ENCODE measurements at places on chromosomes 6 and 20.

- no peak for DNase-seq
Observed at GRCh38 chr6:109799664-109800063, 108.6 kb downstream of the FIG4 start.

- DNase-seq: no peak
Observed at GRCh38 chr6:4336084-4336483, 200.7 kb upstream of the ECI2 start.

DNA sequence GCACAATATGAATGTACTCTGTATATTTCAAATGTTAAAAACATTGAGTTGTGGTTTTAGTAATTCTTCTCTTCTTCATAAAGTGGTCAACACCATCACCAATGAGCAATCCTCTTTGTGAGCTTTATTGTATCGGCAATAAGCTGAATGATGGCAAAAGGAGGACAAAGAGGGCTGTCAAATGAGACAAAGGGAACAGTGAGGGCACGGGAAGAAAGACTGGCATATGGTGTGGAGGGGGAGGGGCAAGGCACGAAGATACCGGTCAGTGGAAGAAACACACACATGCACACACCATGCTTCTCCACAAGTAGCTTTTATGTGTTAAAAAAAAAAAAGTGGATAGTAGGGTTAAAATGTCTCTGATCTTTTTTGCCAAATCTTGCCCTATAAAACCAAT, 506.8 kb upstream of the CITED2 start:
- no peak for DNase-seq

DNA sequence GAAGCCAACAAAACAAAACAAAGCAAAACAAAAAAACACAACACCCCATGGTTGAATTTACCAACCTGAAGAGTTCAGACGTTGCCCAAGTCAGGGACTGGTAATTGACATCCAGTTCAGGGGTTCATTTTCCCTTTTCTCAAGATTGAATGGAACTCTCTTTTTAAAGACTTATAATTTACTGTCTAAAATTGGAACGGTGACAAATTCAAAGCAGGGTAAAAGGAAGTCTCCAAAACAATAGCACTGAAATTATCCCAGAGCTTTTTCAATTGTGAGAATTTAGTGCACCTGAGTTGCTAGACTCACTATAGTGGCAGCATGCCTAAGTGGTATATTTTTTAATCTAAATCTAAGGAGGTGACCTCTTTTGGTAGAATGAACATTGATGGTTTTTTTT, 90.9 kb upstream of the PREP start:
- no peak for DNase-seq

DNA sequence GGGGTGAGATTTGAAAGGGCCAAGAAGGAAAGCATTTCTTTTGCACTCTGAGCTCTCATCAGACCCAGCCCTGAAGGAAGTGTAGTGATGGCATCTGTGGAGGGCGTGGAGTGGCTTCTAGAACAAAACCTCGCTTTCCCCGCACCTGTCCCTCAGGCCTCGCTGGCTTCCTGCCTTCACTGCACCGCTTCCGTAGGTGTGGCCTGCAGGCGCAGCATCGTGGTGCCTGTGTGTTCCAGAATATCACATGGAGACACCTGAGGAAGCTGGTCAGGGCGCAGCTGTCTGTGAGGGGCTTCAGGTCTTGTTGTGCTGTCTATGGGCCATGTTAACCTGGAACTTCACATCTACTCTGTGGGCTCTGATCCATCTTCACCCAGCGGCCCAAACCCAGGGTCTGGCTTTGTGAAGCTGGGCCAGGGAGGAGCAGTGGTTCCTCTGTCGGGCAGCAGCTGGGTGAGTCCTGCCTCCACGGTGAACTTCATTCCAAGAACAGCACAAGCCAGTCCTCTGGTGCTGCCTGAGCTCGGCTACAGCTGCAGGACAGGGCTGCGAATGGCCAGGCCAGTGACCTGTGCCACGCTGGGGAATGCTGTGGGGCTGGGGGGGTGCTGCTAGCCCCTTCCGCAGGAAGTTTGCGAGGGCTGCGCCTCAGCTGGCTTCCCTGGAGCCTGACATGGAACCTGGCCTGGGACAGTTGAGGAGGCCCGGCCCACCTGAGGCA, 40.9 kb downstream of the DSTN start:
- no peak for DNase-seq

- DNase-seq: no peak
Observed at GRCh38 chr6:97819710-97820109, 536.7 kb upstream of the MMS22L start.

DNA sequence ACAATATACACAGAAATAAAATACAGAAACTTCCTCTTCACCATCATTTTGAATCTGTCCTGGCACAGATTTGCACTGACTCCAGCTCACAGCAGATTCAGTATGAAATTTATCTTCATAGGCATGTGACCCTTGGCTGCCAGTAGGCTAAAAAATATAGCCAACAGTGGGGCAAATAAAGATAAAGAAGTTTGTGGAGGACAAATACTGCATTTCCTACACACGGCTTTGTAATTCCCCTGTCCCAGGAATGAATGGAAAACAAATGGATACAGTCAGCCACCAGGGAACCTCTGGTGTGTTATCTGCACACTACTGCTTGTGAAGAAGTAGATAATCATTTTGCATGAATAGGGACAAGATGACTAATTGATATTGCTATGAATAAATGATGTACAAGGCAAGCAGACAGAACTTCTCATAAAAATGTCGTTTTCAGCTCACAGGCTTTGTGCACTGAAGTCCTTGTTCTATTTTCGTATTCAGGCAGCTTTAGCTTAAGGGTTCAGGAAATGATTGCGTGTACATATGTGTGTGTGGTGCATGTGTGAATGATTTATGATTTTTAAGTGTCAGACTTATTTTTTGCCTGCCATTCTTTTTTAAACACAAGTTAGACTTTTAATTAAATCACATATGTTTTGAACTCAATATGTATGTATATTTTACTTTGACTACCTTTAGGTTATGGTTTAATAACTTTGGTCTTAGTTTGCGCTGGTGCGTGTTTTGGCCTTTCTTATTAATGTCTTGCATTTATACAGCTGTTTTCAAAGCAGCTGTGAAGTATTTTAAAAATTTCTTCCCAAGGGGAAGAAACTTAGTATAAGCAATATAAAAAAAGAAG, 543.8 kb upstream of the JAG1 start:
- DNase-seq: peak; percentile 21

- DNase-seq: peak; percentile 21
Observed at GRCh38 chr6:138514860-138515540, 15.7 kb upstream of the NHSL1 start.

DNA sequence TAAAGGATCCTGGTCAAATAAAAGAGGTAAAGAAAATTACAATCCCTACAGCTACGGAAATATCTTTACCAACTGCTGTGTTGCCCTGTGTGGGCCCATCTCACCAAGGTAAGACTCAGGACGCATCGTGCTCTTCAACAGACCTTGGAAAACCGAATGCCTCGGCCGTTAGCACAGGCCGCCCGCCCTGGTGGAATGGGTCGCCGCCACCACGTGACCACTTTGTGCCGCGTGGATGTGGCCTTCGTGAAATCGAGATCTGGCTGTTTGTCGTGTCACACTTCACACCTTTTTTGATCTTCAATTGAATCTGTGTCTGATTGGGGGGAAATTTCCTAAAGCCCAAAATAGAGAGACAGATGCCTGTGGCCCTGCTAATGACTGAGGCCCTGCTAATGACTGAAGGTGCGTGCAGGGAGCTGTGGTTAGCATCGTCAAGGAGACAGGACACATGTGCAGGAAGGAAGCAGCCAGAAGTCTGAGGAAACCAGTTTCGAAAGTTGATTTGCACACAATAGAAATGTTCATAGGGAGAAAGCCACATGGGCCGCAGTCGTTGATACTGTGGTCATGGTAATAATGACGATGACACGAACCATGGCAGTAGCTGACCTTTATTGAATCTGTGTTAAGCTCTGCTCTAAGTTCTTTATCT, 175.7 kb upstream of the SNX9 start:
- no peak for DNase-seq

DNA sequence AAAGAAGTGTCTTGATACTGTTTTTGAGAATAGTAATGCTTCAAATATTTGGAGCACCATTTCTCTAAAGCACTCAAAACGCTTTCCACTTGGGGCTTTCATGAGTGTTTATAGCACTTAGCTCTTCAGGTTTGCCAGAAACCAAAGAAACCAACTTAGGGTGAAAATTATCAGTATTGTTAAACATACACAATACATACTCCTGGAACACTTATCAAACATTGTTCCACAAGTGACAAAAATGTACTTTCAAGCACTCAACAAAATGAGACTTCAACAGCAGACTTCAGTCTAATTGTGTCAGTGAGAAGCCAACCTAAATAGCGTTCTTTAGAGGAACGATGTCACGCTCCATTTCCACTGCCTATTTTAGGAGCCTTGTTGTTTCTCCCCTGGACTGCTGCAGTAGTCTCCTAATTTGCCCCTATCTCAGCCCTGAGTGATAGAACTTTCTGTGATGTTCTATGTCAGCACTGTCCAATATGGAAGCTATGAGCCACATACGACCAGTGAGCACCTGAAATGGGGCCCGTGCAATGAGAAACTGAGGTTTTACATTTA, 461.3 kb downstream of the KIF16B start:
- DNase-seq: no peak

- peak; percentile 67 for DNase-seq
Observed at GRCh38 chr6:57207872-57208271, 14.2 kb downstream of the RAB23 start.

DNA sequence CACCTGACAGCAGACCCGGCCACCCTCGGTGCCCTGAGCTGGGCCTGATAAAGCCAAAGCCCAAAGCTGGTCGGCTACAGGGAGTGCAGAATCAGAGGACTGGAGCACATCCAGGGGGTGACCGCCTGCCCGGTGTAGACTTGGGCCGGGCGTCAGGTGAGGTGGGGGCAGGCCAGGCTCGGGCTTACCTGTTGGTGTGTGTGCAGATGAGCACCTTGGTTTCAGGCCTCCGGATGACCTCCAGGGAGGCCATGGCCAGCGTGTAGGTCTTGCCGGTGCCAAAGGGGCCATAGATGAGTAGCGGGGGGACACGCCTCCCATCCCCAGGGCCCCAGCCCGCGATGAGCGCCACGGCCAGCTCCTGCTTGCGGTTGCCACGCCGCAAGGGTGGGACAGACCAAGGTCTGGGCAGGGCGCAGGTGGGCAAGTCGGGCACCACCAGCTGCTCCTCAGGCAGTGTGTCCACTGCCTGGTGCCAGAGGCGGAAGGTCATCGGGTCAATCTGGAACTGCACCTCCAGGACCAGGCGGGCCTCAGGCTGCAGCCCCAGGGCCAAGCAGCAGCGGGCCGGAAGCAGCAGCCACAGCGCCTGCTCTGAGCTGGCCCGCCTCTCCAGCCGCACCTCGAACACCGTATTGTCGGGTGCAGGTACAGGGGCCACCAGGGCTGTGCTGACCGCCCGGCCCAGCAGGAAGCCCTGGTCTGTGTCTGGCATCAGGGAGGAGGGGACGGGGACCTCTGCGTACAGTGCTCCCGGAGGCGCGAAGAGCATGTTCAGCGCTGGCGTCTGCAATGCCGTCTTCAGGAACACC, 5.7 kb downstream of the HELZ2 start:
- DNase-seq: no peak

DNA sequence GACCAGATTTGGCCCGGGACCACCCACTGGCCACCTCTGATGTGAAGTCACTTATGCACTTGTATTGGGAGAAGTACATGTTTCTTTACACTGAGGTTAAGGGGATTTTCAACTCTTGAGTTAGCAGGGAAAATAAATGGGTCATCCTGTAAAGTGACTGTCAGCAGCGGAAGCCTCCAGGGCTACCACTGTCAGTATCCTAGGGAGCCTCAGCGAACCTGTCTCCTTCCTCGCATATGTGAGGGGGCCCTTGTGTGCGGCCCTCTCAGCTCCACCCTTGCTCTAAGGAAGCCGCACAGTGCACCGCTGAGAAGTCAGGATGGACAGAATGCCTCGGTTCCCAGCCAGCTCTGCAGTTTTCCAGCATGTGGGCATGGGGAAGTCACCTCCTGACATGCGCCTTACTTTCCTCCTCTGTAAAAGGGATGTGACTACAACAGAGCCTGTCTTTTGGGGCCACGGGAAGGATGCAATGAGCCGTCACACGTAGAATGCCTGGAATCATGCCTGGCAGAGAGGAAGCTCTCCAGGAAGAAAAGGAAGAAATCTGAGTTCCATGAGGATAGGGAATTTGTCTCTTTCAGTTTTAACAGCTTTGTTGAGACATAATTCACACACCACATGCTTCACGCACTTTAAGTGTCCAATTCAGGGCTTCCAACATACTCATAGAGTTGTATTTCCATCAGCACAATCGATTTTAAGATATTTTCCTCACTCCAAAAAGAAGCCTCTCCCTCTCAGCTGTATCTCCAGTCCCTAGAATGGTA, 115.4 kb downstream of the SYCP2 start:
- no peak for DNase-seq

GRCh38 chr6:24549674-24550353, 55.0 kb downstream of the ALDH5A1 start:
- DNase-seq: no peak

DNA sequence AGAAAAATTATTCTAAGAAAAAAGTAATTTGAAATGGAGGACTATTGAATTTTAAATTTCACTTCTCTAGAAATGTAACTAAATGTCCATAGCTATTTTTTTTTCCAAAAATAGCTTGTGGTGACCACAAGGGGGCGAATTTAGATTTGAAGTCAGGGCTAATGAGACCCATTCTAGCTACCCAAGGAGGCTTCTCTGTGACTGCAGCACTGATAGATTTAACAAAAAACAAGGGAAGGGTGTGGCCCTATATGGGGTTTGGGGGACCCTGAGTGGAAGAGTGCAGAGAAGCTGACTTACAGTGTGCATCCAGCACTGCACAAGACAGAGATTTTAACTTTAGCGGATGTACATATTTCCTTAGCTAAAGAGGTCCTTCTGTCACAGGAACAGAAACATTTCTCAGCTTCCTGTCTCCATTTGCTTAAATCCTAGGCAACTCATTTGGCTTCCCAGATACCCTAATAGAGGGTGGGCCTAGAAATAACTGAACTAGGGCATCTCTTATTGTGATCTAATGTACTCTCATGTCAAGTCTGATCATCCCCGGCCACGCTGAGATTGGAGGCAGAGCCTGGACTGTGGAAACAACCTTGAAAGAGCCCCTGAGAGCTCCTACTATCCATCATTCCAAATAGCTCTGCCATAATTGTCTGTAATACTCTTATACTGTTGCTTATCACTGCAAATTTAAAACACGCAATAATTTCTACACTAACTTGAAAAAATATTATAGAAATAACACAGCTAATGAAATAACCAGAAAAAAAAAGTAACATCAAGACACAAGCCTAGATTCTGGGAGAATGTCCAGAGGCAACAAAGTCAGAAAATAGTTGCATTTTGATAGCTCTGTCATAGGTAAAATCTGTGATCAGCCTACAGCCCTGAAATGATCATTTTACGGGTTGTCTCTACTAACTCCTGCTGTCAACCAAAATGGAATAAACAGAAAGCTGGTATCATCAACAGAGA, 93.6 kb downstream of the SNAP91 start:
- DNase-seq: peak; percentile 36

DNA sequence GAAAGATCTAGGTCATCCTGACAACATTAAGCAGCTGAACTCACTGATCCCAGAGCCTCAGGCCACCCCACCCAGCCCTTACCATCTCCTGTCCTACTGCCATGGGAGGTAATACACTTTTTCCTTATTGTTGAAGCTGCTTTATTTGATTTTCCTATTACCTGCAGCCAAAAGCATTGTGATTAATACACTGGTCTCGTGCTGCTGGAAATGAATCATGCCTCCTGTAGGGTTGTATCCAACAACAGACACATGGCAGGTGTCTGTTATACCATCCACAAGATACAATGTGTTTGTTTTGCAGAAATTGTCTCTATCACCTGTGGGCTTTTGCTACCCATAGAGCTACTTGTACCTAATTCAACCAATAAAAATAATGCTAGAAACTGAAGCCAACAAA, 34.2 kb downstream of the MYLIP start:
- no peak for DNase-seq
